Cardiac atrium fibroblast (primary cell): ENCODE measurements at places on chromosomes 16 and 17. TPM values are rescaled to one million over a fixed set of nuclear protein-coding genes. Genes with fewer than 3 reads are reported as not detected.

Gene SULT1A3
- 7.1 and 13.4 TPM in 2 replicates for total RNA-seq

Gene NEUROD2
- total RNA-seq = not detected in 2 replicates

Gene BMERB1
- 23.1 and 37.7 TPM in 2 replicates for total RNA-seq

Gene GAS7
- total RNA-seq = 10.8 and 35.5 TPM in 2 replicates

Gene WFIKKN2
- total RNA-seq = not detected in 2 replicates

Gene RAB37
- total RNA-seq = 1.1 and 5.8 TPM in 2 replicates

Gene PRSS22
- not detected in 2 replicates for total RNA-seq

Gene TAC4
- not detected in 2 replicates for total RNA-seq

Gene NPIPB4
- total RNA-seq = 4.7 and 6.0 TPM in 2 replicates

Gene SPATA33
- 0.36 and 2.9 TPM in 2 replicates for total RNA-seq

Gene DCUN1D3
- 26.0 and 27.9 TPM in 2 replicates for total RNA-seq

Gene VAT1L
- 0.81 TPM in 1 of 2 replicates, not detected in the other for total RNA-seq

Gene CCL8
- 0.16 TPM in 1 of 2 replicates, not detected in the other for total RNA-seq

Gene KRT14
- total RNA-seq = not detected in 2 replicates

Gene MRC2
- total RNA-seq = 294 and 298 TPM in 2 replicates

Gene ZNF200
- total RNA-seq = 8.1 and 9.4 TPM in 2 replicates

Gene PPP1R27
- total RNA-seq = not detected in 2 replicates

Gene TERB1
- total RNA-seq = not detected in 2 replicates

Gene GINS3
- total RNA-seq = 4.1 and 4.3 TPM in 2 replicates

Gene MPP3
- 4.4 and 6.3 TPM in 2 replicates for total RNA-seq

Gene SGSH
- 10.3 and 21.7 TPM in 2 replicates for total RNA-seq

Gene TELO2
- total RNA-seq = 6.3 and 13.9 TPM in 2 replicates

Gene TPSD1
- not detected in 2 replicates for total RNA-seq

Gene KATNIP
- total RNA-seq = 7.0 and 9.6 TPM in 2 replicates

Gene GNG13
- total RNA-seq = not detected in 2 replicates

Gene KCTD2
- total RNA-seq = 12.8 and 24.3 TPM in 2 replicates

Gene ACBD4
- 0.72 and 10.7 TPM in 2 replicates for total RNA-seq

Gene SLFN14
- total RNA-seq = not detected in 2 replicates

Gene EPX
- not detected in 2 replicates for total RNA-seq

Gene CTRB2
- total RNA-seq = not detected in 2 replicates

Gene CA4
- total RNA-seq = not detected in 2 replicates

Gene SLC22A31
- total RNA-seq = 13.5 and 22.8 TPM in 2 replicates

Gene ZP2
- total RNA-seq = not detected in 2 replicates

Gene EIF4A3
- 78.2 and 85.5 TPM in 2 replicates for total RNA-seq

Gene ALOX15
- not detected in 2 replicates for total RNA-seq

Gene WWP2
- 21.7 and 32.9 TPM in 2 replicates for total RNA-seq

Gene KIF18B
- 4.2 and 5.2 TPM in 2 replicates for total RNA-seq

Gene GRIN2C
- total RNA-seq = not detected in 2 replicates

Gene SLC13A2
- not detected in 2 replicates for total RNA-seq

Gene MAFG
- 12.8 and 18.1 TPM in 2 replicates for total RNA-seq

Gene LPO
- not detected in 2 replicates for total RNA-seq

Gene CBX2
- 0.97 and 1.4 TPM in 2 replicates for total RNA-seq

Gene RASL10B
- total RNA-seq = 1.4 and 4.2 TPM in 2 replicates

Gene TMIGD1
- not detected in 2 replicates for total RNA-seq

Gene HBM
- total RNA-seq = not detected in 2 replicates

Gene FOXJ1
- not detected in 2 replicates for total RNA-seq

Gene OSGIN1
- 4.0 and 5.3 TPM in 2 replicates for total RNA-seq

Gene CACNA1H
- total RNA-seq = 0.81 and 1.1 TPM in 2 replicates

Gene SPNS2
- 0.18 and 2.9 TPM in 2 replicates for total RNA-seq

Gene PABPN1L
- total RNA-seq = not detected in 2 replicates

Gene KRTAP2-1
- total RNA-seq = not detected in 2 replicates

Gene AIPL1
- total RNA-seq = not detected in 2 replicates
